ENCODE measurements at places on chromosomes 5 and 9.

- DNase-seq = no peak
These were observed 89.7 kb downstream of the ZNF366 start for GRCh38 chr5:72417333-72418062.

GRCh38 chr5:67178085-67178484 is 18.5 kb downstream of the CD180 start:
- no peak for DNase-seq

DNA sequence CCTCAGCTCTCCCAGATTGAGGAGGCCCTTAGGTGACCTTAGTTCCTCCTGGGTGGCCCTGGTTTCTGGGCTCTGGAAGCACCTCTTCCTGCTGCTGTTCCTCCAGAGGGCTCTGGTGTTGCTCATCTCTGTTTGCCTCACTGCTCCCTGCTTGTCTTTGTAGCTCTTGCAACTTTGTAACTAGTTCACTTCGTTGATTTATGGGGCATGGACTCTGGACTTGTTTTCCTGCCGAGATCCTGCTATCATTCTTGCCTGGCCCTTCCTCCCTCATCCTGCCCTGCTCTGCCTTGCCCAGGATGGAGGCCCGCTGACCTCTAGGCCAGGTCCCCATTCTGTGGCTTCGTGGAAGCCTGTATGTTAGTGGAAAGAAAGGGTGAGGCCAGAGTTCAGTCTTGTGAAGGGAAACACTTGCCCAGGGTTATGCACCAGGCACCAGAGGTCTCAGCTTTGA is 169.3 kb downstream of the MACROH2A1 start:
- no peak for DNase-seq

GRCh38 chr9:127389381-127390247 is 7.4 kb upstream of the SLC2A8 start:
- DNase-seq = no peak

DNA sequence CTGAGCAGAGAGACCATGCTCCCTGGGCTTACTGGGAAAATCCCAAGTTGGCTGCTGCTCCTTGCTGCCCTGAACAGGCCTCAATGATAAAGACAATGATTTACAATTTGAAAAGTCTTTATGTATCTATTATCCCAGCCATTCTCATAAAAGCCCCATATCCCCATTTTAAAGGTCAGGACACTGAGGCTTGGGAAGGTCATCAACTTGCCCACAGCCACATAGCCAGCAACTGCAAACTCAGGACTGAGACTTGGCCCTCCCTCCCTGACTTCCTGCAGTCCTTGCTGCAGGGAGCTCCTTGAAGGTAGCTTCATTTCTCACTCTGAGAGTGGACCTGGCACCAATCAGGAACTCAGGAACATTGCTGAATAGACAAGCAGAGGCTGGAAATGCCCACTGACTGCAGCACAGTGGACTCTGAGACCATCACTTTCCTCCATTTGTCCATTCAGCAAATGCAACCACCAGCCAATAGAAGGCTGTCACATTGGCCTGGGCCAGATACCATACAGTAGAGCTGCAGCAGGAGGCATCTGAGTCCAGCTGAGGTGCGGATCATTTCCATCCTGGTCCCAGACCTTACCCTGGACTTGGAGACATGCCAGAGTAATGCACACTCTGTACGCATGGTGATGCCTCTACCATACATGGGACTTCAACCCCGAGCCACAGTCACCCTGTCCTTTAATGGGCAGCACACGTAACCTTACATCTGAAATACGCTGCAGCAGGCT is 18.3 kb downstream of the TNIP1 start:
- DNase-seq = no peak

- DNase-seq = no peak
These were observed 91.5 kb upstream of the EGFLAM start for GRCh38 chr5:38166832-38167231.

DNA sequence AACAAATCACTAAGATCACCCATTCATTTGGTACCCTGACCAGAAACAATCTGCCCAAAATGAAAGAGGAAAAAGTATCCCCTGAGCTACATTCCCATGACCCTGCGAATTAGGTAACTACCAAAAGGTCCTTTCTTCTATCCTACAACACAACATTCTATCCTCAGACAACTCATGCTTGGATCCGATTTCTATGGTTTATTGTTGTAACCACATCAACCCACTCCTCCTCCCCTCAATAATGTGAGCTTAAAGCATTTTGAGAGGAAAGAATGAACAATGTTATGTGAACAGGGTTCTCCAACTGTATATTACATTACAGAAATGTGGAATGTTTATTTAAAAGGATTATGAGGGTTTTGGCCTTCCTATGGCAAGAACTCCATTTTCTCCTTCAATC is 4.0 kb downstream of the SLC35D2 start:
- DNase-seq = no peak

DNA sequence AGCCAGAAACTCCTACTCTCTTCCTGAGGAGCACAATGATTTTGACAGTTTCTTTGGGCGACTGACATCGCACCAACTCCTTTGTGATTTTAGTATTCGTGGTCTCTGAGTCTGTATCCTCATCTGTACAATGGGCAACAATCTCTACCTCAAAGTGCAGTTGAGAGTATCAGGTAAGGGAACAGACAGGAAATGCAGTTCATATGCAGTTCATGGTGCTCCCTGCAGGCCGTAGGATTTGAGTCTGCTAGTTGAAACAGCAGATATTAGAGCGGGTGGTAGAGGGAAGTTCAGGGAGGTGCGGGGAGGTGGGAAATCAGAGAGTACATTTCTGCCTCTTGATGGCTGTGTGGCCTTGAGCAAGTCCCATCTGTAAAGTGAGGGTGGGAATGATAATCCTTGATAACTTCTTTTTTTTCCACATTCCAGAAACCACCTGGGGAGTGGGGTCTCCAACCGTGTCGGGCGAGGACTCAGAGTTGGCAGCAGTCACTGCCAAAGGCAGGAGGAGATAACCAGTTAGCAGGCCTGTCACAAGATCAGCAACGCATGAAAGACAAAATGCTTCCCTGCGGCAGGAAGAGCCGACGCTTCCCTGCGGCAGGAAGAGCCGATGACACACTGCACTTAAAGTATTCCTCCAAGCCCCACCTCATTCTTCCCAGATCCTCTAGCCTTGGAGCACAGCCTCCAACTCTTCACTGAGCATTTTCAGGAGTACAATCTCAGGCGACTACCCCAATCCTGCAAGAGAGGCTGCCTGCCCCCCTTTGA is 6.0 kb upstream of the NEK6 start:
- DNase-seq = no peak

DNA sequence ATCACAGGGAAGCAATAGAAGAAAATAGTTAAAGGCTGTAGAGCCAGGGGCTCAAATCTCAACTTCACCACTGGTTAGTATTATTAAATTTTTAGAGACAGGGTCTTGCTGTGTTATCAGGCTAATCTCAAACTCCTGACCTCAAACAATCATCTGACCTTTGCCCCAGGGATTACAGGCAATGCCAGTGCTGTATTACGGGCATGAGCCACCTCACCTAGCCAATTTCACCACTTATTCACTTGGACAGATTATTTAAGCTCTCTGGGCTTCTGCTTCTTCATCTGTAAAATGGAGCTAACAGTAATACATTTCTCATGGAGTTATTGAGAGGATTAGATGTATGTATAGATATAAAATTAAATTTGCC is 155.9 kb upstream of the KLF4 start:
- DNase-seq = no peak

DNA sequence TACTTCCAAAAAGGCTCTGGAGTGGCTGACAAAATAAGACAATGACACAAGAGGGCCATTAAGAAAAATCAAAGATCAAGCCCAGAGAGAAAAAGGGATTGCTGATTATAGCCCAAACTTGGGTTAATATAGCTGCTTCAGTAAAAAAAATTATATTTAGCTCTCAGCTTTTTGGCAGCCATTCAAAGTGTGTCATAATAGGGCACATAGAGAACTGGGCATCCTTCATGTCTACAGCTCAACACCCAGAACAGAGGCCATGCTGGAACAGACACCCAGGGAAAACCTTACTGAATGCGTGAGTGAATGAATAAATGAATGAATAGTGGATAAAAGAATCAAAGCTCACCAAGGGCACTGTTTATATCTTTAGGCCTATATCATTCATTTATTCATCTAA is 110.1 kb downstream of the SLIT3 start:
- no peak for DNase-seq

DNA sequence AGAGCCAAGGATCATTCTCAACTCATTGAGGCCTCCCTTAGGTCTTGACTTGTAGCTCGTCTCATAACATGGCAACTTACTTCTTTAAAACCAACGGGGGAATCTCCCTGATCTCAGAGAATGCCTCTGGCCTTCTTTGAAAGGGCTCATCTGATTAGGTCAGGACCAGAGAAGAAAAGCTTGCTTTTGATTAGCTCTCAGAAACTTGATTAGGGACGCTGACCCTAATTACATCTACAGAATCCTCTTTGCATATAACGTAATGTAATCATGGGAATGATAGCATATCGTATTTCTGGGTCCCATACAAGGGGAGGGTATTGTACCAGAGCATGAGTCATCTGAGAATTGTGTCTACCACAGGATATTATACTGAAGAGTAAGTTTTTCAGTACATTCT is 125.1 kb upstream of the SH3GL2 start:
- DNase-seq = no peak

GRCh38 chr5:173180331-173180730 is 36.0 kb downstream of the BNIP1 start:
- DNase-seq = no peak

DNA sequence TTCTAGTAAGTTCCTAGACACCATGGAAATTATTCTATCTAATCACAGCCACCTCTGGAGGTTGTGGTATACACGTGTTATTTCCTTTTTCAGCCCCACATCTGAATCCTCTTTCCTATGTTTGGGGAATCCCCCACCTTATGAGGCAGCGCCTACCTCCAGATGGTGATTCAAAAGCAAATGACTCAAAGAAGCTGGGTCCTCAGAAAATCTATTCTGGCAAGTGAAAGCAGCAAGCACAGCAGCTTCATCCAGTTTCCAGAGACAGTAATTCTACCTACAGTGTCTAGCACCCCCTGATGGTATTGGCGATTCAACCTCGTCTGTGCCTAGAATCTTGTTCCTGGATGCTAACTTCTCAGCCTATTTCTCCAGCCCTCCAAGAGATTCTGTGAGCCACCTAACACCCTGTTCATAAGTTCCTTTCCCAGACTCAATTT is 43.0 kb downstream of the STRBP start:
- no peak for DNase-seq

DNA sequence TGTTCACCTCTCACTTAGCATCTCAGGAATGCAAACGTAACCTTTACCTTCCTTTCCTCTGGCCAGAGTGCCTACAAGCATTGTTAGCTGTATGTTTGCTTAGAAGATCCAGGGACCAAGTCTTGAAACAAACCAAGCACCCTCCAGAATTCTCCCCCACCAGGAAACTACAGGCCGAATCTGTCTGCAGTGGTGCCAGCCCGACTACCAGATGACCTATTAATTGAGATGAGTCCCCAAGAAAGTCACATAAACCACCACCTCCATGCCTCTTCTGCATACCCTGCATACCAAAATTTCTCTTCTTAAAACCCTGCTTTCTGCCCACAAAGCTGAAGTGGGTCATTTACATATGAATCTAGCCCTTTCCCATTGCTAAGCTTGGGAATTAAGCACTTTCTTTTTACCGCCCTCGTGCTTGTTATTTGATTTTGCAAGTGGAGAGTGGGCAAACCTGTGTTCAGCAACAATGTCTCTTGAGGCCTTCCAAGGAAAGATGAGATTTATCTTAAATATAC is 1239.1 kb downstream of the CDH12 start:
- DNase-seq = no peak

GRCh38 chr5:28807195-28807729 is 1768.9 kb upstream of the CDH9 start:
- DNase-seq = no peak

- no peak for DNase-seq
These were observed 209.0 kb upstream of the RPS23 start for GRCh38 chr5:82487131-82487530.

GRCh38 chr9:94250456-94250855 is 8.6 kb upstream of the ZNF169 start:
- no peak for DNase-seq

DNA sequence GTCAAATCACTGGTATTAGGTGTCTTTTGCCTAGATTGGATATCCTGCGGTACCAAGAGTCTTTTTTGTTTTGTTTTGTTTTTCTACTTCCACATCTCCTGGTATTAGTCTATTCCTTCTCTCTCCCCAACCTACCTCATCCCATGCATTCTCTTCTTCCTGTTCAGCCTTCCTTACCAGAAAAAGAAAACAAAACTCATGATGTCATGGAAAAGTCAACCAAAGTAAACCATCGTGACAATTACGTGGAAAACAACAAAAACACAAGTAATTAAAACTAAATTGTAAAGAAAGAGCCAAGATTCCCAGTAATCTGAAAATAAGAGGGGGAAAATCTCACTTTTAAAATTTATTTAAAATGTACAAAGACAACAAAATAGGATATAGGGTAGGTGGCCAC is 38.3 kb downstream of the TMEM167A start:
- no peak for DNase-seq

DNA sequence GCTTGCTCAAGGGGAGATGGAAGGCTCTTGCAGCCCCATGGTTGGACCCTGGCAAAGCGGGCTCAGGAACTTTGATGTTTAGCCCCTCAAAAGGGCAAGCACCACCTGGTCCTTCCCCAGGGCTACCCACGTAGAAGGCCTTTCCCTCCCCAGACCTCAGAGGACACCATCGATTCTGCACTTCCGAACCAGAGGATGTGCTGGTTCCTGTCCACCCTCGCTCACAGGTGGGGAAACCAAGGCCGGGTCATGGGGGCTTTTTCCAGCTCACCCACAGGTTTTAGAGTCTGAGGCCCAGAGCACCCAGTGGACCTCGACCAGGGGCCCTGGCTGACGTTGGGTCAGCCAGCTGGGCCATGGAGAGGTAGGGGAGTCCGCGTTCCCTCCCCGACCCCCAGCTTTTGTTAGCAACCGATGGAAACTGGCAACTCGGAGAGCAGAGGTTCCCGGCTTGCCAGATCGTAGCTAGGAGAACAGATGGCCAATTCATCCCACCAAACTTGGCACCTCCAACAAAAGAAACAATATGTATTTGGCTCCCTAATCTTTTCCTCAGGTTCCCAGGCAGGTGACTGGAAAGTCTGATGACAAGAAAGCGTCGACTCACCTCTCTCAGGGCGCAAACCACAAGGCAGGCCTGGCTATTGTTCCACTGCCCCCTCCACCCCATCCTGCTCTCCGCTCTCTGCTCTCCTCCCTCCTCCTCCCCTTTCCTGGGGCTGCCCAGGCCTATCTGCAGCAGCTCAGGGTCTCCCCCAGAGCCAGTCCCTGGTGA is 167.6 kb upstream of the SMIM23 start:
- DNase-seq = no peak

GRCh38 chr5:43772764-43773477 is 169.9 kb downstream of the NNT start:
- DNase-seq = no peak

Data from muscle of arm (tissue), 14 donors.